Stimulated activated CD4-positive, alpha-beta T cell treated with anti-CD3 and anti-CD28 coated beads, Interleukin-15, amount 100 ng/mL, for 1 hour (primary cell): ENCODE measurements at places on chromosomes 4 and X.

GRCh38 chrX:130295519-130296296 is 27.0 kb upstream of the ZNF280C start:
- no peak for DNase-seq

DNA sequence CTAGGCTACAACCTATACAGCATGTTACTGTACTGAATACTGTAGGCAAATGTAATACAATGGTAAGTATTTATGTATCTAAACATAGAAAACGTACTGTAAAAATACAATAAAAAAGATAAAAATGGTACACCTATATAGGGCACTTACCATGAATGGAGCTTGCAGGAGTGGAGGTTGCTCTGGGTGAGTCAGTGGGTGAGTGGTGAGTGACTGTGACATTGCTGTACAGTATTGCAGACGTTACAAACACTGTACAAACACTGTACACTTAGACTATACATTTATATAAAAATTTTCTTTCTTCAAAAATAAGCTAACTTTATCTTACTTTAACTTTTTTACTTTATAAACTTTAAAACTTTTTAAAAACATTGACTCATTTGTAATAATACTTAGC is 190.3 kb upstream of the NR3C2 start:
- DNase-seq = no peak

GRCh38 chr4:89598602-89599001 is 238.4 kb downstream of the SNCA start:
- no peak for DNase-seq

- DNase-seq = no peak
Observed at GRCh38 chrX:85112293-85112692, 108.6 kb downstream of the APOOL start.

DNA sequence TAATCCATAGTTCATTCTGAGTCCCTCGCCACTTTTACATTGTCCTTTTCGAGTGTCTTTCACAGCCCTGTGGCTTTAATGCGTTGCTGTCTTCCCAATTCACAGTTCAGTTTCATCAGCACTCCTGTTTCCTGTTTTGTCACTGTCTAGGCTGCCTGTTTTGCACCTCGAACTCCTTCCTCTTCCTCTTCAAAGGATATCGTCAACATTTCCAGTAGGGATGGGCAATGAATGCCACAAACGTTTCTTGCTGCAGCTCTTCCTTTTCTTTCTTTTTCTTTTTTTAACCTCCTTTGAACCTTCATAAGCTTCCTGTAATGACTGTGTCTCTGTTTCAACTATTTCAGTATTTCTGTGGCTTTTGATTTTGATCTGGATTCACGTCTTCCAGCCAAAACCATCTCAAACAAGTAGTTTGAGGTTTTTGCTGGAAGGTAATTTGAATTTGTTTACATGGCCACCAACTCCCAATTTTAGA is 105.4 kb downstream of the ANXA3 start:
- DNase-seq = no peak

DNA sequence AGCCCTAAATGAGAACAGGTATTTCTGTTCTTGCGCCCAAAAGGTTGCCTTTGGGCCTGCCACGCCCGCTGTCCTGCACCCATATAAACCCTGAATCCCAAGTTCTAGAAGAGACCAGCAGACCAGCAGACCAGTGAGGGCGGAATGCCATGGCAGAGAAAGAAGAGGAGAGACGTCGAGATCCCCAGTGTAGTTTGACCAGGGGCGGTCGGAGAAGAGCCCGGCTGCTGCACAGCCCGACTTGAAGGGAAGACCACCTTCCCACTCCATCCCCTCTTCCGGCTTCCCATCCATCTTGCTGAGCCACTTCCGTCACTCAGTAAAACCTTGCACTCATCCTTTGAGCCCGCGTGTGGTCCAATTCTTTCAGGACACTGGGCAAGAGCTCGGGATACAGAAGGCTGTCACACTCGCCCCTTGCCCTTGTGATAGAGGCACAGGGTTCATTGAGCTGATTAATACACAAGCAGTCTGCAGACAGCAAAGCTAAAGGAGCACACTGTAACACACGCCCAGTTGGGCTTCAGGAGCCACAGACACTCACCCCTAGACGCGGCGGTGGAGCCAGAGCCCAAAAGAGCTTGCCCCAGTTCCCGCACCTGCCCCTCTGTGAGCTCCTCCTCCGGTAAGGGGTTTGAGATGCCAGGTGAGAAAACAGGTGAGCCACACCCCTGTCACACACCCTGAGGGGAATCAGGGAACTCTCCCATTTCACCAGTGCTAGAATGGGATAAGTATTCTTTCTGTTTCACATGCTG is 230.8 kb downstream of the PCDH10 start:
- no peak for DNase-seq

DNA sequence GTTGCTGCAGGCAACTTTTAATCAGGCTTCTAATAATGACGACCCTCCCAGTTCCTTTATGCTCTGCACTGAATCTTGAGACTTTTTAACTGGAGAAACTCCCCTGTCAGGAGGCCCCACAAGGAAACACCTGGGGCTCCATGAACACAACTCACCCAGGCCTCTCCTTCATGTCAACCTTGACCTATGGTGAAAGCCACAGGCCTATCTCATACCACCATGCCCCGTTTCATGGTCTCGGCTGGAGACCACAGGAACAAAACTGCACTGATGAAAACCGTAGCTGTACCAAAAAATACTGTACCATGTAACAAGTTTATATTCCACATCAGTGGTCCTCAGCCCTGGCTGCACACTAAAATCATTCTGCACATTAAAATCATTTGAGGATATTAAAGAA is 57.0 kb downstream of the ZNF827 start:
- no peak for DNase-seq

- no peak for DNase-seq
Observed at GRCh38 chr4:38017609-38018008, 57.4 kb downstream of the PTTG2 start.

GRCh38 chr4:135418353-135418752 is 1216.8 kb upstream of the PABPC4L start:
- DNase-seq = no peak

- no peak for DNase-seq
Observed at GRCh38 chr4:89562746-89563145, 255.1 kb upstream of the GPRIN3 start.

- no peak for DNase-seq
Observed at GRCh38 chrX:118726396-118726795, 1.0 kb upstream of the IL13RA1 start.

GRCh38 chrX:39514801-39515200 is 583.0 kb downstream of the BCOR start:
- no peak for DNase-seq

- no peak for DNase-seq
Observed at GRCh38 chrX:34826964-34827363, 115.6 kb upstream of the FAM47B start.

DNA sequence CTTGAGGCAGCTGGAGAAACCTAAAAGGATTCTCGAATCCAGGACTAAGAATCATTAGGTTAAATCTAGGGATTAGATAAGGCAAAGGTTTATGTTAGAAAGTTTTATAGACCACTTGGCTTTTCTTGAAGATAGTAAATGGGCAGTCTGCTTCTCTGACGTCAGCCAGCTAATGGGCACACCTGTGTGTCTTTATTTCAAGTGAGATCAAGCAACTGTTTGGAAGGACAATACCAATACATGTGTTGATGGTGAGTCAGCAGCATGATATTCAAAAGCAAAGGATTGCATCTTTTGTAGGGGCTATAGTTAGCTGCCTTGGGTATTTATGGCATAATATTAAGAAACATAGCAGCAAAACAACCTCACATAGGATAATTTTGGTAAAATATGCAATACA is 46.5 kb upstream of the GRPR start:
- DNase-seq = no peak

DNA sequence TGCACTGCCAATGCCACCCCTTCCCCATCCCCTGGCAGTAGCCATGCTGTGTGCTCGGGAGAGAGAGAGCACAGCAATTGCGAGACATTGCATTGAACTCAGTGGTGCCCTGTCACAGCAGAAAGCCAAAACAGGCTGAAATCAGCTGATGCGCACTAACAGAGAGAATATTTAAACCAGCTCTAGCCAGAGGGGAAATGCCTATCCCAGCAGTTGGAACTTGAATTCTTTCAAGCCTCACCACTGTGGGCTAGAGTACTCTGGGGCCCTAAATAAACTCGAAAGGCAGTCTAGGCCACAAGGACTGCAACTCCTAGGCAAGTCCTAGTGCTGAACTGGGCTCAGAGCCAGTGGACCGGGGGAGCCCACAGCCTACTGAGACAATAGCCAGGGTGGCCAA is 17.7 kb upstream of the RP2 start:
- no peak for DNase-seq

DNA sequence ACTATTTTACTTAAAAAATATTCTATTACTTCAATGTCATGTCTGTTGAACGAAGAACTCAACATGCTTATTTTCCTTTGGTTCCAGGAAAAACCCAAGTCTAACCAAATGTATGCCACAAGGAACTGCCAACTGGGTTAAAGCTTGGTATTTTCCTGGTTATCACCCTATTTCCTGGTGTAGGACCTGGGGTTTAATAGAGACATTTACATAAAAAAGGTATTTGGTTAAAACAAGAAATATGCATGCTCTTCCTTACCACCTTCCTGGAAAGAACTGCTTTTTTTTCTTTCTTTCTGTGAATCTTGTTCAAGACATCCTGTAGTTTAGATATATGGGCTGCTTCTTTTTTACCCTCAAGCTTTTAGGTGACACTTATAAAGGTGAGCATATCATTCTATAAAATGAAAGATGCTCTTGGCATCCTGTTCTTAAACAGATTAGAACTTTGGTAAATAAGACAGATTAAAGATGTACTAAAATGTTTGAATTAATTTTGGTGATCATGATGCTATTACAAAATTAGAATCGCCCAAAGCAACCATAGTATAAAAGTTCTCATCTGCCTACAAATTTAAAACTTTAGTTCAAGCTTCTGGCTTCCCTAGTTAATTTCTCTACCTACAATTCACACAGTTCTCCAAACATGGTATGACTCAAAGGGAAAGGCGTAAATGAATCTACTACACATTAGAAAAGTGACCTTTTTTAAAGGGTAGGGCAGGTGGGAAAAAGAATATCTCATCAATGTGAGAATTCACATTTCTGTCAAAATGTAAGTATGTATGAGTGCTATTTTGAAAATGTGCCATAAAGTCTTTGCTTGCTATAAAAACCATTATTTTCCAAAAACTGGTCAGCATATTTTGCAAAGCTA is 103.5 kb downstream of the CNOT6L start:
- DNase-seq = no peak

GRCh38 chr4:122524176-122524575 is 67.7 kb upstream of the IL2 start:
- no peak for DNase-seq

GRCh38 chr4:143355540-143356217 is 19.0 kb downstream of the GAB1 start:
- DNase-seq = no peak

GRCh38 chr4:125833-126232 is 1.5 kb downstream of the ZNF718 start:
- no peak for DNase-seq

DNA sequence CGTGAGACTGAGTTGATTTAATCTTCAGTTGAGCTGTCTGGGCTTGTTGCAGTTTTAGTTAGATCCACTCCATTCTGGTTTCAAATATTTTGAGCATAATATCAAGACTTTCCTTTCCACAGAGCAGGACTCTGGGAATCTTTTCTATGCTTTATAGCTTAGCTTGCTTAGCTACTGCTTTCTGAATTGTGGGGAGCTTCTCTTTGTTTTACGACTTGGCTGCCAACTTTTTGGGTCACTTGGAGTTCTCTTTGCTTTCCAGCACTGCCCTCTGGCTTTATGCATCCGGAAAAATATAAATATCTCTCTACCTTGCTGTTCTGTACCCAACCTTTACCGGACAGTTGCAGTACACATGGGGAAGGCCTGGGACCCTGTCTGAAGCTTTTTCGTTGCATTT is 292.1 kb downstream of the STIM2 start:
- no peak for DNase-seq

GRCh38 chr4:182203872-182204411 is 39.3 kb upstream of the TENM3 start:
- no peak for DNase-seq

- DNase-seq = no peak
Observed at GRCh38 chr4:129804461-129804981, 708.6 kb downstream of the C4orf33 start.

GRCh38 chr4:143575331-143575730 is 61.8 kb downstream of the SMARCA5 start:
- DNase-seq = no peak

- no peak for DNase-seq
Observed at GRCh38 chr4:128831531-128832242, 22.2 kb downstream of the JADE1 start.

DNA sequence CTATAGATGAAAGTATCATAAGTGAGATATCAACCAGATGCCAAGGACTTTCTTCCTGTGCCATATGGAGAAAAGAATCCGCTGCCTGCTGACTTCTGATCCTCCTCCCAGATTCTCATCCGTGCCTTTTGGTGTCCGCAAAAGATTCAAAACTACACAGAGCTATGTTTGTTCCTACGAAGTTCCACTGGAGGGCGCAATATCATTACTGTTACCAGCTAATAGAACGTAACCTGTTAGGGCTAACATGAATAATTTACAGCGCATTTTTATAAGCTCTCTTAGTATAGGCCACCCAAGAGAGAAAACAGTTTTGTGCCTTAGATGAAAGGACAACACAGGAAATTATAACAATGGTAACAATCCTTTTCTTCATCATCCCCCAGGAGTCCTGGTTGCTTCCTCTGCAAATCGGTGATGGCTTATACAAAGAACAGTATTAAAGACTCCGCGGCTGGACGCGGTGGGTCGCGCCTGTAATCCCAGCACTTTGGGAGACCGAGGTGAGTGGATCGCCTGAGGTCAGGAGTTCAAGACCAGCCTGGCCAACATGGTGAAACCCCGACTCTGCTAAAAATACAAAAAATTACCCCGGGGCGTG is 22.8 kb upstream of the CENPVL3 start:
- DNase-seq = no peak

GRCh38 chr4:2352729-2353221 is 65.7 kb downstream of the ZFYVE28 start:
- no peak for DNase-seq

DNA sequence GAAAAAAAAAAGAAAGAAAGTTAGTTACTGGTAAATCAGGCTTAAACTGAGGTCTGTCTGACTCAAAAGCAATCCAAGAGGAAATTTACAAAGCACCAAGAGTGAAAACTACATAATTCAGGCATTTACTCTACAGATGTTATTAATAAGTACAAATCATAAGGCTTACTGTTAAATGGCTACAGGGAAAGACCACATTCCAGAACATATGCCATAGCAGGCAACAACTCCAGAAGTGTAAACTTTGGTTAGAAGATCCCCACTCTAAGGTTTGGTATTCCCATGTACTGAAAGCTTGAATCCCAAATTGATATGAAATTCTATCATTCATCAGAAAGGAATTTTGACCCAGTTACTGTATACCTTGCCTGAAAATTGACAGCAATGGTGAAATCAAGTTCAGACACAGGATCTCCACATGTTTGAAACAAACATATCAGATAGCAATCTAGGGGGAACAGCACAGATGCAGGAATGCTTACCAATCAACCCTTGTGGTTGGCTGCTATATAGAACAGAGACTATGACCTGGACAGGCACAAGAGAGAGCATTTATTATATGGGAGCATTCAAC is 6.6 kb downstream of the USP26 start:
- DNase-seq = no peak
